ENCODE measurements at places on chromosomes 13 and 19.

GRCh38 chr13:102793611-102794355 is 5.0 kb downstream of the POGLUT2 start:
- peaks cover 15% of the 10 kb centered on the region for H3K36me3 ChIP-seq
- H3K27me3 ChIP-seq: no peaks in the 10 kb centered on the region
- no peak overlapping the region for H3K27ac ChIP-seq
- H3K4me1 ChIP-seq: no peaks in the 10 kb centered on the region
- no peak for DNase-seq
- no peak overlapping the region for H3K4me3 ChIP-seq

- DNase-seq: peak; percentile 63
- no peak overlapping the region for H3K27ac ChIP-seq
- no peaks in the 10 kb centered on the region for H3K27me3 ChIP-seq
- H3K4me3 ChIP-seq: peak overlapping the region; percentile 60
- H3K4me1 ChIP-seq: peaks cover 12% of the 10 kb centered on the region
Observed at GRCh38 chr19:19062454-19063182, 1.2 kb upstream of the SLC25A42 start.

GRCh38 chr13:71320452-71320851 is 546.6 kb downstream of the DACH1 start:
- H3K4me3 ChIP-seq: no peak overlapping the region
- DNase-seq: peak; percentile 0
- H3K36me3 ChIP-seq: no peaks in the 10 kb centered on the region
- no peaks in the 10 kb centered on the region for H3K4me1 ChIP-seq
- no peak overlapping the region for H3K27ac ChIP-seq

DNA sequence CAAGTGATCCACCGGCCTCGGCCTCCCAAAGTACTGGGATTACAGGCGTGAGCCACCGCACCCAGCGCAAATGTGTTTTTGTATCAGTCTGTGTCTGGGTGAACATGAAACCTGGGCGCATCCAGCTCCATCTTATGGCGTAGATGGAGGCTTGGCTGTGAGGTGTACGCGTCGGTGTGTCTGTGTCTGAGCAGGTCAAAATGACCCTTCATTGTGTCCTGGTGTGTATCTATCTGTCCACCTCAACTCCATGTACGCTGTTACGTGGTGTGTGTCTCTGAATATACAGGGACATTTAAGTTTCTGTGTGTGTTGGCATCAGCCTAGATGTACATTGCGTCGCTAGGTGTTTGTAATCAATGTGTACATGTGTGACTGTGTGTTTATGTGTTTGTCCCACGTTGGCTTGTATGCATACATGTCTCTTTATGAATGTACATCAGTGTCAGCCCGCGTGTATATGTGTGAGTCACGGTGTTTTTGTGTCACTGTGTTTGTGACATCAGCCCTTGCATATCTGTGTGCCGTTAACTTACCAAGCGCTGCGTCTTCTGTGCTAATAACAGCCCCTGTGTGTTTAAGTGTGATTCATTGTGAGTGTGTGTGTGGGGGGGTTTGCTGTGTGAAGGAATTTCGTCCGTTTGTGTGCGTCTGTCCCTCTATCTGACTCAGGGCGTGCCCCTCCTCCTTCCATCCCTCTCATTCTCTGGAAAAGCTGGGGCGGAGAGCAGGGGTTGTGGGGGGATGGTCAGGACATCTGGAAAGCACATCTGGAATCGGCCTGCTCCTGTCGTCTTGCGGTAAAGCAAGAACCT is 6.4 kb downstream of the AXL start:
- peaks cover 63% of the 10 kb centered on the region for H3K4me1 ChIP-seq
- peak overlapping the region; percentile 56 for H3K4me3 ChIP-seq
- peak; percentile 99 for DNase-seq
- peak overlapping the region; percentile 92 for H3K27ac ChIP-seq

DNA sequence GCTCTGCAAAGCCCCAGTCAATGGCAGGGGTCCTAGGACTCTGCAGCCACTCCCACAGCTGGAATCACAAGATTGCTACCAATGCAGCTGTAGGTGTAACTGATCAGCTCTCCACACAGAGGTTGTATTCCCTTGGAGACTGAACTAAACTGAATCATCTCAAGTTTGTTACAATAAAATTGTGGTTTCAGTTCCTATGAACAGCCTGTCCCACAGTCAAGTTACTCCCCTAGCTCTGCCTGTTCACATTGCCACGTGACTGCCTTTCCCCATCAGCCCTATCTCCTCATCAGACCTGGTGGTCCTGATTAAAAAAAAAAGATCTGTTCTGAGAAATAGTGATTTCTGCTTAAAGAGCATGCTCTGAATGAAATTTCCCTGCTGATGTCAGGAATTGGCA is 287.9 kb upstream of the NBEA start:
- peak; percentile 37 for DNase-seq
- H3K27ac ChIP-seq: no peak overlapping the region
- H3K4me3 ChIP-seq: no peak overlapping the region
- no peaks in the 10 kb centered on the region for H3K27me3 ChIP-seq

- H3K4me1 ChIP-seq: peaks cover 8% of the 10 kb centered on the region
- H3K4me3 ChIP-seq: peak overlapping the region; percentile 87
- no peaks in the 10 kb centered on the region for H3K36me3 ChIP-seq
- peak; percentile 92 for DNase-seq
- H3K27me3 ChIP-seq: no peaks in the 10 kb centered on the region
Observed at GRCh38 chr19:33795370-33796163, 1.1 kb upstream of the KCTD15 start.

- no peaks in the 10 kb centered on the region for H3K36me3 ChIP-seq
- peak within 1 kb of the TSS; percentile 96 for H3K4me3 ChIP-seq
- no peaks in the 10 kb centered on the region for H3K4me1 ChIP-seq
- no peaks in the 10 kb centered on the region for H3K27me3 ChIP-seq
Observed at GRCh38 chr19:21505459-21506451, at the start of gene ZNF429. Gene ZNF429, plus strand, starts transcription at chr19:21505602. Its CDS starts 170 bp downstream, at chr19:21505772.

- peaks cover 21% of the 10 kb centered on the region for H3K27me3 ChIP-seq
- no peak for DNase-seq
- H3K4me1 ChIP-seq: no peaks in the 10 kb centered on the region
- H3K27ac ChIP-seq: no peak overlapping the region
Observed at GRCh38 chr13:46515803-46516202, 37.2 kb upstream of the LRCH1 start.

DNA sequence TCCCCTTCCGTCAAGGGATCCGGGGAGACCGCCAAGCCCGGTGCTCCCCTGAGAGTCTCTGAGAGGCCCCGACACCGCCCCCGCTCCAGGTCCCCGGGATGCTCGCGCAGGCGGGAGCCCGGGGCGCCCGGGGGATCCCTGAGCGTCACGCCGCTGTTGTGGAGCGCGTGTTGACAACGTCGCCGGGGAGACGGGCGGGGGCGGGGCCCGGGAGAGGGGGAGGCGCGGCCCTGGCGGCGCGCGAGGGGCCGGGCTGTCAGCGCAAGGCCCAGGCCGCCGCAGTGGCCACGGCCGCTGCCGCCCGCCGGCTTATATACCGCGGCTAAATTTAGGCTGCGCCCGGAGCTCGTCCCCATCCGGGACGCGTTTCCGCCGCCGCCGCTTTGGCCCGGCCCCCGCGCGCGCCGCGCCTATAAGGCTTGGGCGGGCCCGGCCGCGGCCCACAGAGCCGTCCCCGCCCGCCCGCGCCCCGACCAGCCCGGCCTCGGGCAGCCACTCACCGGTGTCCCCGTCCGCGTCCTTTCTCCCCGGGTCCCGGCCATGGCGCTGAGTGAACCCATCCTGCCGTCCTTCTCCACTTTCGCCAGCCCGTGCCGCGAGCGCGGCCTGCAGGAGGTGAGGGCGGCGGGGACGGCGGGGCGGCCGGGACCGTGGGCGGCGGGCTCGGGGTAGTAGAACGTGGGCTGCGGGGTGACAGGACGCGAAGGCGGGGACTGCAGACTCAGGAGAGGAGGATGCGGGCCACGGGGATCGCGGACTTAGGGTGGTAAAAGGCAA is at the start of gene KLF2:
KLF2 (plus strand) TSS at position 443 of the 777 bp plus-strand sequence; CDS start at position 541, 98 bp downstream.
- no peaks in the 10 kb centered on the region for H3K27me3 ChIP-seq
- DNase-seq: peak; percentile 96

GRCh38 chr13:99314640-99315176 is 7.5 kb upstream of the GPR183 start:
- no peaks in the 10 kb centered on the region for H3K36me3 ChIP-seq
- DNase-seq: peak; percentile 40
- H3K4me3 ChIP-seq: no peak overlapping the region
- H3K4me1 ChIP-seq: peaks cover 46% of the 10 kb centered on the region
- no peaks in the 10 kb centered on the region for H3K27me3 ChIP-seq

- peak overlapping the region; percentile 26 for H3K27ac ChIP-seq
- peak; percentile 82 for DNase-seq
- H3K4me3 ChIP-seq: no peak overlapping the region
- H3K4me1 ChIP-seq: peaks cover 11% of the 10 kb centered on the region
- no peaks in the 10 kb centered on the region for H3K36me3 ChIP-seq
Observed at GRCh38 chr13:83350569-83350968, 531.7 kb downstream of the SLITRK1 start.

- peak; percentile 48 for DNase-seq
- H3K4me3 ChIP-seq: no peak overlapping the region
- peaks cover 19% of the 10 kb centered on the region for H3K4me1 ChIP-seq
Observed at GRCh38 chr19:54017261-54017660, 25.8 kb downstream of the CACNG6 start.

DNA sequence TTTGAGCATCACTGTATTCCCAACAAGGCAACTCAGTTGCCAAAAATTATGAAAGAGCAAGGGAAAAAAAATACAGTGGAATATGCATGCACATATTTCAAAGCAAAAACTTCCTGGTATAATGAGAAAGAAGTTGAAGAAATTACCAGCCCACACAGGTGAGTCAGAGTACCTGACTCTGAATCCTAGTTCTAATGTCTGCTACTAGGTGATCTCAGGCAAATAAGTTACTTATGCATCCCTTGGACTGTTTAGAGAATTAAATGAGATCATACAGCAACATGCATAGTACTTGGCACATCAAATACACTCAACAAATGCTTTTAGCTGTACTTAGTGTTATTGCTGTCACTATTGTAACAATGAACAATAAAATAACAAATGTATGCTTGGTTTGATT is 144.9 kb downstream of the MIPEP start:
- H3K36me3 ChIP-seq: no peaks in the 10 kb centered on the region
- no peaks in the 10 kb centered on the region for H3K27me3 ChIP-seq
- peak; percentile 4 for DNase-seq
- no peak overlapping the region for H3K4me3 ChIP-seq
- H3K27ac ChIP-seq: no peak overlapping the region

GRCh38 chr13:63198071-63198470 is 1782.4 kb upstream of the PCDH20 start:
- no peaks in the 10 kb centered on the region for H3K4me1 ChIP-seq
- no peak overlapping the region for H3K27ac ChIP-seq
- peak; percentile 5 for DNase-seq
- H3K36me3 ChIP-seq: no peaks in the 10 kb centered on the region

- no peaks in the 10 kb centered on the region for H3K27me3 ChIP-seq
- peaks cover 14% of the 10 kb centered on the region for H3K4me1 ChIP-seq
- no peak overlapping the region for H3K27ac ChIP-seq
- H3K4me3 ChIP-seq: no peak overlapping the region
- peak; percentile 62 for DNase-seq
Observed at GRCh38 chr13:31431722-31432137, 232.0 kb downstream of the B3GLCT start.

DNA sequence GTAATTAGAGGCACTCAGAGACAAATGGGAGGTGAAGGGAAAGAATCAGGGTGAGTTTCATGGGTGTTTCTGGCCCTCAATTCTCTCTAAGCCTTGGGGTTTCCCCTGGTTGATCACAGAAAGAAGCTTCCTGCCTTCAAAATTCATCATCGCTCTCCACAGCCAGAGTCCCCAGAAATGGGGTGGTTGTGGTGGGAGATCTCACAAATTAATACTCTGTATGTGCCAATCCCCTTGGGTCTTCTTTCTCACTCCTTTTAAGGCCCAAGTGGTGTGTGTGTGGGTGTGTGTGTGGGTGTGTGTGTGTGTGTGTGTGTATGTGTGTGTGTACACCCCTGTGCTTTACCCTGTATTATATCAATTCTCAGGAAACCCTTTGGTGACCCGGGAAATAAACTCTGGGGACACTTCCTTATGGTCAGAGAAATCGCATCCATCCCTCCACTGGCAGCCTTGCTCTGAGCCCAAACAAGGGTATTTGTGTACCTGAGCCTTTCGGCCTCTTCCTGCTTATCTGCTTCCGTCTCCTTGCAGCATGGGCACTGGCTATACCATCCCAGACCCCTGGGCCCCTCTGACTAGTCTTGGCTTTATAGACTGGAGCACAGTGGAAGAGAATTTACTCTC is 2.8 kb upstream of the FCGBP start:
- H3K27me3 ChIP-seq: peaks cover 5% of the 10 kb centered on the region
- H3K36me3 ChIP-seq: no peaks in the 10 kb centered on the region
- no peaks in the 10 kb centered on the region for H3K4me1 ChIP-seq
- H3K4me3 ChIP-seq: no peak overlapping the region
- no peak for DNase-seq
- no peak overlapping the region for H3K27ac ChIP-seq

DNA sequence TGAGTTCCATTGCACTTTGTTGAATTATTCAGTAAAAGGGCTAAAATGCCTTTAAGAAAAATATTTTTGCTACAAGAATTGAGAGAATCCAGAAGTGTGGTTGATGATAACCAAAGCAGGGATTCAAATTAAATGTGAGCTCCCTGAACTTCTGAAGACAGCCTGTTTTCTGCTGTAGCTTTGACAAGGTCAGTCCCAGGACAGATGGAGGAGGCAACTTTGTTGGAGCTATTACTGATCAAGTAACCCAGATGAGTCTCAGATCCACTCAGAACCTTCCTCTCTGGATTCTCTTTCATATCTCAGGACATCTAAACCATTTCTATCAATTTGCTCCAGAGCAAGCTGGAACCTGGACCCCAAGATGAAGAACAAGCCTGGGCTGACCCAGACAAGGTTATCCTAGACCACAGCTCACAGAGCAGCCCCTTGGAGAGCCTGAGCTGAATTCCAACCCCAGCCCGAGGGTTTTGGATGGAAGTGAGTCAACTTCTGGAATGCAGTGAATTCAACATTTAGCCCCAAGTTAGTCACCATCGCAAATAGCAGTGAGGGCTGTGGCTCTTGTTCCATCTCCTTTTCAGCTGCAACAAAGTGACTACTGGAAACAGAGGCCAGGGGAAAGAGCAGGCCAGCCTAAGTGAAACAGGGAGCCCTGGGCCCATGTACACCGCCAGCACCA is 137.8 kb upstream of the TSC22D1 start:
- peak overlapping the region; percentile 52 for H3K4me3 ChIP-seq
- peak; percentile 95 for DNase-seq
- H3K4me1 ChIP-seq: peaks cover 65% of the 10 kb centered on the region
- H3K27me3 ChIP-seq: no peaks in the 10 kb centered on the region
- peak overlapping the region; percentile 93 for H3K27ac ChIP-seq

DNA sequence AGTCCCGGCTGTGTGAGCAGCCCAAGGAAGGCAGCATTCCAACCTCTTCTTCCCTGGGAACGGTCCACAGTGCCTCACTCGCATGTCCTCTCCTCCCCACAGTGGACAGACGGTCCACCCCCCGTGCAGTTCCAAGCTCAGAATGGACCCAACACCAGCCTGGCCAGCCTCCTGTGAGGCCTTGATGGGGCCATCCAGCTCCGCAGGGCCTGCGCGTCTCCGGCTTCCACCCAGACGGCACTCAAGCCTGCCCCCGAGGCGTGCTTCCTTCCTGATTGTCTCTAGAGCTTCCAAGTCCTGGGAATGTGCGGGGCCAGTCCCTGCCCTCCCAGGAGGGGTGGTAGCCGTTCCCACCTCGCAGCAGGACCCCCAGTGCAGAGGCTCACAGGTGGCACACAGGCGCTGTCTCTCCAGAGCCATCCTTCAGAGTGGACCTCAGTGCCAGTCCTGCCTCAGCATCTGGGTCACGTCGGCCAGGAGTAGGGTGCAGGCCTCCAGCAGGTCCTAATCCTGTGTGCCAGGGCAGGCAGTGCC is 35.0 kb downstream of the MAU2 start:
- H3K4me3 ChIP-seq: no peak overlapping the region
- DNase-seq: no peak

GRCh38 chr19:23377276-23377675 is 18.0 kb downstream of the ZNF91 start:
- H3K27ac ChIP-seq: no peak overlapping the region
- H3K4me1 ChIP-seq: no peaks in the 10 kb centered on the region
- no peaks in the 10 kb centered on the region for H3K27me3 ChIP-seq
- no peak overlapping the region for H3K4me3 ChIP-seq
- no peak for DNase-seq
